ENCODE measurements at places on chromosomes 11 and 22.
A peak's percentile ranks its signal among the peaks of the same experiment; 100 is the strongest.

GRCh38 chr22:48197189-48197690 lies 1434.8 kb downstream of the TBC1D22A start:
- DNase-seq = no peak

- no peak for DNase-seq
These were observed 267.6 kb downstream of the KIRREL3 start for GRCh38 chr11:126732981-126733380.

- DNase-seq = peak; percentile 69
These were observed 161.6 kb upstream of the BDNF start for GRCh38 chr11:27861706-27862430.

DNA sequence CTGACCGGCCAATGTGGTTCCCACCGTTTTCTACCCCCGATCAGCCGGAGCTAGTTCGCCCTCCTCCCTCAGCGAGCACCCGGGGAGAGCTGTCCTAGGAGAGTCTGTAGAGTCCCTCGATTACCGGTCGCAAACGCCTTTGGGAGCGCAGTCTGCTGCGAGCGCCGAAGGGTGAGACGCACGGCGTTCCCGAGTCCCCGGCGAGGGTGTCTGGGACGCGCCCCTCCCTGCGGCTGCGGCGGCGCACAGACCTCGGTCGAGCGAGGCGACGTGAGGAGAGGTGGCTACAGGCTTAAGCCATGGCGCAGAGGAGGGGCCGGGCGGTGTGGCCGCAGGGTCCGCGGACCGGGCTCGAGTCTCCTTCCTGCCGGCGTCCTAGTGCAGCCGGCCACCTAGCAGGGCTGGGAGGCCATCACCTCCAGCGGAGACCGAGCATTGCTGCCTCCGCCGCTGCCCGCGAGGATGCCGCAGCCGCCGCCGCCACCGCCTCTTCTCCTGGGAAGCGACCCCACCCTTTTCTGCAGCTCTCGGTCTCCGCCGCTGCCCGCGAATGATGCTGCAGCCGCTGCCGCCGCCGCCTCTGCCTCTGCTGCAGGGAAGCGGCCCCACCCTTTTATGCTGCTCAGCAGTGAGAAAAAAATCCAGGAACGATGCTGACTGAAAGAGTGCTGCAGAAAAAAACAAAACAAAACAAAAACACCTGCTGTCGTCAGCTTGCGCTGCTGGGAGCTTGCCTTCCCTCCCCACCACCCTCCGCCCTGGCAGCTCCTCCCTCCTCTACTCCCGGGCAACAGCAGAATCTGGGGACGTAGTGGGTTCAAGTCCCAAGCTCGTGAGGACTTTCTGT lies at the start of gene MAP6:
TSS of gene MAP6 (minus strand) at position 588 of the 847 bp plus-strand sequence. CDS start 669 bp downstream, outside the sequence.
- DNase-seq = no peak

GRCh38 chr11:117458275-117459122 lies 130.8 kb downstream of the CEP164 start:
- DNase-seq = no peak

GRCh38 chr11:26839911-26840698 lies 118.2 kb upstream of the SLC5A12 start:
- DNase-seq = no peak

DNA sequence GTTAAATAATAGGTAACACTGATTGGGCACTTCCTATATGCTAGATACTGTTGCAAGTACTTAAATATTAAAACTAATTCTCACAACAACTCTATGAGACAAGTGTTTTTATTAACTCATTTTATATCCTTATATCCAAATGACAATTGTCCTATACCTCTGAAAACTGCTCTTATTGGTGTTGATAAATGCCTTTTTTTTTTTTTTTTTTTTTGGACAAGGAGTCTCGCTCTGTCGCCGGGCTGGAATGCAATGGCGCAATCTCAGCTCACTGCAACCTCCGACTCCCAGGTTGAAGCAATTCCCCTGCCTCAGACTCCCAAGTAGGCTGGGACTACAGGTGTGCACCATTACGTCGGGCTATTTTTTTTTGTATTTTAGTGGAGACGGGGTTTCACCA lies 41.6 kb downstream of the MRTFA start:
- no peak for DNase-seq

DNA sequence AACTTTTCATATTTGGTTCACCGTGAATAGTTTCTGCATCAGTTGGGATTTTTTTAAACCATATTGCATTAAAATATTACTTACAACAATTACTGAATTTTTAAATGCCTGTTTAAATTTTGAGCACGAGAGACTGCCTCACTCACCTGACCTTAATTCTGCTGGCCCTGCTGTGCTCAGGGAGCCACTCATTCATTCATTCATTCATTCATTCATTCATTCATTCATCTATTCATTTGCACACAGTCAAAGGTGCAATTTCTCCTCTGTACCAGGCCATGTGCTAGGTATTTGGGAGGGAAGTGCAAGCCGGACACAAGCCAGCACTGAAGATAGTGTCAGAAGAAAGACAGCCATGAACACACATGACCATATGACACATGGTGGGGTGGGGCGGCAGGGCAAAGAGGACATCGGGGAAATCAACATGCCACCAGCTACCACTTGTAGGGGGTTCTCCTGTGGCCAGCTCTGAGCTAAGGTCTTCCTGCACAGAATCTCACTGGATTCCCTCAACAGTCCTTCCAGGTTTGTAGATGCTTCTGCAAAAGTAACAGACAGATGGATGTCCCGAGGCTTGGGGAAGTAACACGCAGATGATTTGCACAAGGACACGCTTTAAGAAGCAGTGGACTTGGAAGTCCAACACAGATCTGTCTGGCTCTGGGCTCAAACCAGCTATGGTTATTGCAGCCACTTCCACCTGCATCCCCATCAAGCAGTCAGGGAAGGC lies 568 bp upstream of the CSF2RB start:
- DNase-seq = no peak

DNA sequence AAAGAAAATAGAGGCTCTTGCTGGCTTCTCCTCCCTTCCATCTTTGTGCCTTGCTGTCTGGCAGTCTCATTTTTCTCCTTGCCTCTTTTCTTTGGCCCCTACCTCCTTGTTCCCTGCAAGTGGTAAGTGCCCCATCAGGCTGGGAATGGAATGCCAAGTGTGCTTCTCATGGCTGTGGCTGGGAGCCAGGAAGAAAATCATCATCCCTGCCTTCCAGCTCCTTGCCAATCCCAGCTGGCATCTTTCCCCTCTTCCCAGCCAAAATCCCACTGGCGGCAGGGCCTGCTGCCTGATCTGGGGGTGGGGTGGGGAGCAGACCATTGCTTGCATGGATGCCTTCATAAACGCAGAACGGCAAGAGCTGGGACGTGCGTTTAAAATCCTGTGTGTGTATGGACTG lies 27.0 kb upstream of the SLC25A18 start:
- DNase-seq = no peak

DNA sequence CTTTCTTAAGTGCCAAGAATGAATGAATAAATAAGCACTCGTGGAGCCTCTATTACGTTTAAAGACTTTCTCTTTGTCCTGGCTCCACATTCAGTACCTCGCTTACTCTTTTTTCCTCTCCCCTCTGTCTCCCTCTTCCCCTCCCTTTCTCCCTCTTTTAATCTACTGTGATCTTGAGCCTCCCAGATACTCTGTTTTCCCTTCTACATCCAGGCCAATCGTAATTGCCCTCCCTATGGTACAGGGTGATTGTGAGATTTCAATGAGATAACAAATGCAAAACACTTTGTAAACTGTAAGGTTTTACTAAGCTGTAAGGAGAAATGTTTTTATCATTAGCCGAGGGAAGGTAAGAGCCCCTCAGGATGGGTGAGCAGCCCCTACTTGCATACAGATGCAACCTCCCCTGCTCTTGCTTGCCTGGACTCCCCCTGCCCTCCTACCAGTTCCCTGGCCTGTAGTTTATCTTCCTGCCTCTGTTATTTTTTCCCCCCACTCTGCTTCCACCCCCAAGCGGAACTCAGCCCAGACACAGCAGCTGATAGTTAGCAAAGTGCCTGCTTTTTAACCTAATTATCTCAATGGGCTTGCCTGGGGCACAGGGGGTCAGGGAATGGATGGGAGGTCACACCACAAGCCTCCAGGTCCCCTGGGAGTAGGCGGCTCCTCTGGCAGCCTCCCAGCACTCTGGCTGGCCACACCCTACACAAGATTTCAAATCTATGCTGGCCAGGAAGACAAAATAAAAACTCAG lies 76.9 kb upstream of the CADM1 start:
- no peak for DNase-seq

DNA sequence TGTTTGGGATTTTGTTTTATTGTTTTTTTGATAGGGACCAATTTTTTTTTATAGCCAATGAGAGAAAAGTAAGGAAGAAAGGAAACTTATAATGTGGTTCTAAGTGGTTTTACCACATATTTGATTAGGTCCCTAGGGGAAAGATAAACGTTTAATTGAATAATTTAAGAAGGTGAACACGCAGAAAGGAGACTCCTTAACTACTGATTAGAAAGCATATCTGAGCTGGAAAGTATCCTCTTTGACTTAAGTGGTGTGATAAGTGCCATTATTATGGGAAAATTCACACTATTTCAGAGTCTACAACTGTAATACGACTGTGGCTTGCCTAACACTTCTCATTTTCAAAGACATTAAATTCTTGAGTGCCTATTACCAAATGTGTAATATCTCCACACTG lies 106.5 kb upstream of the GRAMD1B start:
- no peak for DNase-seq

DNA sequence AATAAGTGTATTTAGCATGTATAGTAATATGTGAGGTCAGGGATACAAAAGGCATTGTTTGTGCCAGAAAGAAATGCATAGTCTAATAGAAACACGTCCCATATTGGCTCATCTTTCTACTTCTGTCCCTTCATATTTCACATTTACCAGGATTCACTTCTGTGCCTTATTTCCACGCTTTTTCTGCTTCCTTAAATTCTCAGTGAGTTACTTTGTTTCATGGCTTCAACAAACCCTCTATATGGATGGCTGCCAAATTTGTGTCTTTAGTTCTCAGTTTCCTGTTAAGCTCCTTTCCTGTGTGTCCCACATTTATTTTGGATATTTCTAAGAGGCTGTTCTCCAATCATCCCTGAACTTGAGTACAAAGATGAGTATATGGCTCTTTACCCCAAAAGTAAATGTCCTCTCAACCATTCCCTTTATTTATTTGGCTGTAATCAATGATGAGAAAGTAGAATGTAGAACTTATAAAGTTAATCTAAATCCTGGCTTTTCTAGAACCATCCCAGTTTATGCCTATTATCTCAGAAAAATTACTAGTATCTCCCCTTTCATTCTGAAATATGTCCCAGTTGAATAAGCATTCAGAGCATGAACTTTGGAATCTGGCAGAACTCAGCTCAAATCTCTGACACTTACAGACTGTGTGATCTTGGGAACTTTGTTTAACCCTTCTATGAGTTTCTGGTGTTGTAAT lies 23.5 kb downstream of the OR8B12 start:
- DNase-seq = no peak

- no peak for DNase-seq
These were observed 303.9 kb downstream of the CASP12 start for GRCh38 chr11:104594228-104594958.
